ENCODE measurements at places on chromosomes 4 and X.

GRCh38 chr4:147034372-147034771 is 88.7 kb upstream of the TTC29 start:
- no peak for DNase-seq

DNA sequence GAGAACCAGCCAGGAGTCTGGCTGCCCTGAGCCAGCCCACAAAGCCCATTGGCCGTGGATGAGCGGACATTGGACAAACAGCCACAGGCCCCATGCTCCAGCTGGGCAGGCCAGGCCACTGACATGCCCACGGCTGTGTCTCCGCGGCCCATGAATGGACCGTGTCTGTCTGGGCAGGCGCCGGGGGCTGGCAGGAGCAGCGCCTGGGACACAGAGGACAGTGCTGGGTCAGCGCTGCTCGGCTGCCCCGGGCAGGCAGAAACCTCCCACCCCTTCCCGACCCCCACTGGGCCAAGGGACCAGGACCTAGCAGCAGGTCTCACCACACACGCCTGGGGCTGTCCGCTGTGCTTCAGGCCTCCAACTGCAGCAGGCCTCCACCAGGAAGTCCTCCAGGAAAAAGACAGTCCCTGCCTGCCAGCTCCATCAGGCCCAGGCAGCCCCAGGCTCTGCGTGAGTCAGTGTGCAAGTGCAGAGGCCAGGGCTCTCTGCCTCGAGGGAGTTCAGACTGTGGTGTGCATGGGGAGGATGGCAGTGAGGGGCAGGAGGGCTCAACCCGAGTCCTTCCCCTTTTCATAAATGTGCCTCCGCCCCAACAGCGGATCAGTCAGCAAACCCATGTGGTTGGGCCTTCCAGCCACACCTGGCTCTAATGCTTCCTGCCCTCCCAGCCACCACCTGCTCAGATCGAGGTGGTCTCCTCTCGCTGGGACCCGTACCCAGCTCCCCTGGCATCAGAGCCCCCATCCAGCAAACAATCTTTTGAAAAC is 17.2 kb upstream of the FGFR3 start:
- peak; percentile 44 for DNase-seq

DNA sequence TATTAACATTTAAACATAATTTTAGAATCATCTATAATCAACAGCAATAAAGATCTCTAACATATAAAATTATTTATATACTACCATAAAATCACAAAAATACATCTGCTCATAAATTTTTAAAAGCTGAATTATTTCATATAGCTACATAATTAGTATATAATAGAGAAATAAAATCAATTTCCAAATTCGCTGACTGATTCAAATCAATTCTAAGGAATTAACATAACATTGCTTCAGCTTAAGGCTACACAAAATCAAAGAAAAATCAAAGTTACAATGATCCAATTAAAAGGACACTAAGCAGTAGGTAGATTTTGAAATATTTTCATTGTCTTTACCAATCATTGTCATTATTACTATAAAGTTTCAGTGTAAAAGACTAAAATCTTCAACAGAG is 194.7 kb downstream of the LRBA start:
- DNase-seq = no peak

DNA sequence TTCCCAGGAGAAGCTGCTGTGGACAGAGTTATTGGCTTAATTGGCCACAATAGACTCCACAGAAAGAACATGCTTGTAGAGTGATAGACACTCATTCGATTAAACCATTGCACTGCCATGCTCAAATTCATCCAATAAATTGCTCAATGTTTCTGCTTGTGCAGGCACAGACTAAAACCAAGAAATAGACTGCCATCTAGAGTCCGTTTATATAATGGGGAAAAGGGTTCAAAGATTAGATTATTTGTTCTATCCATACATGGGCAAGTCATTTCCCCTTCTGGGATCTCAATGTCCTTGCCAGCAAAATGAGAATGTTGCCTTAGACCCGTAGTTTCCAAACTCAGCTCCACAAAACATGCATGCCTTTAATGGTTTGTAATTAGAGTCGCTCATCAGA is 8.7 kb downstream of the SMIM10 start:
- peak; percentile 48 for DNase-seq

- no peak for DNase-seq
Observed at GRCh38 chrX:20767346-20767745, 500.6 kb upstream of the RPS6KA3 start.

- no peak for DNase-seq
Observed at GRCh38 chrX:75301060-75301459, 27.2 kb downstream of the UPRT start.

- no peak for DNase-seq
Observed at GRCh38 chr4:167428156-167428555, 193.9 kb upstream of the SPOCK3 start.

GRCh38 chr4:163414275-163414674 is 59.3 kb downstream of the TKTL2 start:
- no peak for DNase-seq

GRCh38 chrX:110402850-110403221 is 44.2 kb downstream of the RTL9 start:
- no peak for DNase-seq

DNA sequence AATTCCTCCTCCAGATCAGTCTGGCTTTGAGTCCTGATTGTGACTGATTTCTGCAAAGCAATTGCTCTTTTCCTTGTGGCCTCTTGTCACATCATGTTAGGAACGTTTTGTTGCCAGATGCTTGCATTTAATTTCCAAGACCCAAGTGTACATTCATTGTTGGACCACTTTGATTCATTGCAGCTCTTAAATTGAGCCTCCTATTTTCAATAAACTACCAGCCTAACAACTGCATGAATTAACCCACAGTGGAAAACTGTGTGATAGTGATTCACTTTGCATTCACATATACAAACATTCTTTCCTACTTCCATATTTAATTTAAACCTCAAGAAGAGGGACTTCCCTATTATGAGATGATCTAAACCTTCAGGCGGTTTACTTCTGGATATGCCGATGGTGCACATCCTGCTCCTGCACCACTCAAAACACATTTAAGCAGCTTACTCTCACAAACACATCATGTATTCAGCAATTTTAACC is 118.4 kb downstream of the AFF1 start:
- no peak for DNase-seq
